ENCODE measurements at places on chromosomes 2 and 18. TPM values are rescaled to one million over a fixed set of nuclear protein-coding genes. Genes with fewer than 3 reads are reported as not detected.

GRCh38 chr2:171046048-171046560 is 114.6 kb downstream of the TLK1 start:
- H3K27ac ChIP-seq: peak overlapping the region; percentile 67
- no peaks in the 10 kb centered on the region for H3K27me3 ChIP-seq
- peak; percentile 14 for DNase-seq
- peaks cover 22% of the 10 kb centered on the region for H3K4me1 ChIP-seq
- H3K36me3 ChIP-seq: peaks cover 8% of the 10 kb centered on the region
- no peak overlapping the region for H3K4me3 ChIP-seq

DNA sequence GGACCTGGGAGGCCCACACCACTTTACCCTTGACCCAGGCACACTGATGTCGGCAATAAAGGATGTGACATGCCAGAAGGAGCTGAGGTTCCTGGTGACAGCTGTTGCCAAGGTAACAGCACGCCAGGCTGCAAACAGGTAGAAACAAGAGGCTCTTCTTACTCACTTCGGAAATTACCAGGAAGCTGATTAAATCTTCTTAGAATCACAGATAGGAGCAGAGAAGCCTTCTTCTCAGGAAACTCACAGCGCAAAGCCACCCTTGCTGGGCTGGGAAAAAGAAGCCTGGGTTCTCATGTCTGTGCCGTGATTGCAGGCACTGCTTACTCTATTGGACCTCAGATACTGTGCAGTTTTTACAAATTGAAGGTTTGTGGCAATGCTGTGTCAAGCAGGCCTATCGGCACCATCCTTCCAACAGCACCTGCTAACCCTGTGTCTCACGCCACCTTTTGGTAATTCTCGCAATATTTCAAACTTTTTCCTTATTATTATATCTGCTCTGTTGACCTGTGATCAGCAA is 61.0 kb upstream of the TAF1B start:
- H3K4me1 ChIP-seq: peaks cover 2% of the 10 kb centered on the region
- no peak for DNase-seq
- H3K27ac ChIP-seq: no peak overlapping the region
- 0 out of 2 replicates have a peak, but pooled peaks cover under 1% of the 10 kb centered on the region for H3K27me3 ChIP-seq
- H3K36me3 ChIP-seq: no peaks in the 10 kb centered on the region

- H3K4me3 ChIP-seq: no peak overlapping the region
- no peaks in the 10 kb centered on the region for H3K27me3 ChIP-seq
- no peaks in the 10 kb centered on the region for H3K36me3 ChIP-seq
- DNase-seq: no peak
- peaks cover 5% of the 10 kb centered on the region for H3K4me1 ChIP-seq
Observed at GRCh38 chr2:69185807-69186206, 172.8 kb downstream of the ANTXR1 start.

DNA sequence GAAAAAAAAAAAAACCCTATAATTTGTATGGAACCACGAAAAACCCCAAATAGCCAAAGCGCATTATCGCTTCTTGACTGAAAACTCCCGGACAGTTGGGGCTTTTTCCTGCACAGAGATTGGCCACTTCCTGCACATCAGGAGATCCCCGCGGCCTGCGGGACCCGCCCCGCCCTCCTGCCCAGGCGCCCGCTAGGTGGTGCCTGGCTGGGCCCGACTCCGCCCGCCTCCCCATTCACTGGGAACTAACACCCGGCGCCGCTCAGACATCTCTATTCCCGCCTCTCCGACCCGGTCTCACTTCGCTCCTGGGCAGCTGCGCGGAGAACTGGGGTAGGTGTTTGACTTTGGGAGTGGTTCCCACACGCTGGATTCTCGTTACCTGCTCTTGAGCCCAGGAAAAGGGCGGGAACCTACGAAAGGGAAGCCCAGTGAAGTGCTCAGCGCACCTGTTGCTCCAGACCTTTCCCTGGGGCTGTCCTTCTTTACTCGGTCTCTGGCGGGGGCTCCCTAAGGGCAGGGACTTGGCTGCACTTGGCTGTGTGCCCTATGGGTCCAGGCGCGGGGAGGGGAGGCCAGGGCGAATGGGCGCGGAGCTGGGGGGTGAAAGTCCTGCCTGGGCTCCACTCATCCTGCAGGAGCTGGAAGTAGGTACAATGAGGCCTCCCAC is at the start of gene HMSD:
Gene HMSD (plus strand): TSS at position 234 of the 670 bp plus-strand sequence. CDS start 4,155 bp downstream, outside the sequence.
- DNase-seq: peak; percentile 83
- peaks cover 14% of the 10 kb centered on the region for H3K27me3 ChIP-seq
- H3K4me3 ChIP-seq: peak within 1 kb of the TSS; percentile 66
- peaks cover 9% of the 10 kb centered on the region for H3K4me1 ChIP-seq
- no peak within 1 kb of the TSS for H3K27ac ChIP-seq
- no peaks in the 10 kb centered on the region for H3K36me3 ChIP-seq

DNA sequence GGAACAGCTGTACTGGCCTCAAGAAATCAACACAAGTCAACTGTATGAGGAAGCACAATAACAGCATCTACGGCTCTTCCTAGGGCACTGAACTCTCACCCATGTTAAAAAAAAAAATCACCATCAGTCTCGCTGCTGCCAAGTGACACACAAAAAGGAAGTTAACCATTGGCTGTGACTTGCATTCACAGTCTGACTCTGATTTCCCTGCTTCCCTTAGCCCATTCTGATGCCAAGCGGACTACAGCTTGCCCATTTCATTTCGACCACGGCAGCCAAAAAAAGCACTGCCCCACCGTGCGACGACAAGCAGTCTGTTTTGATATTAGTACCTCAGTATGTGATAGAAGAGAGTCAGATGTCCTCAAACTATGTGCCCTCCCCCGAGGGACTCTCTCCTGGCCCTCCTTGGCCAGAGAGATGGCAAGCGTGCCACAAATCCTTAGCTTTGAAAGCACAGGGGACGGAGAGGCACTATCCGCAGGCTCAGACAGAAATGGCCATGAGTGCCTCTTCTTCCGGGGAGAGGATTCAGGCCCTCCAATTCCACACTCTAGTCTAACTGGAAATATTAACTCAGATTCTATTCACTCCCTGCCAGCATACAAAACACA is 250.0 kb downstream of the TCF4 start:
- no peaks in the 10 kb centered on the region for H3K36me3 ChIP-seq
- H3K4me1 ChIP-seq: peaks cover 39% of the 10 kb centered on the region
- no peaks in the 10 kb centered on the region for H3K27me3 ChIP-seq
- no peak for DNase-seq
- H3K27ac ChIP-seq: peak overlapping the region; percentile 23

GRCh38 chr2:1731447-1731962 is 12.8 kb downstream of the PXDN start:
- H3K27me3 ChIP-seq: no peaks in the 10 kb centered on the region
- DNase-seq: no peak
- no peak overlapping the region for H3K4me3 ChIP-seq
- H3K4me1 ChIP-seq: peaks cover 37% of the 10 kb centered on the region
- H3K27ac ChIP-seq: peak overlapping the region; percentile 15

- H3K4me1 ChIP-seq: peaks cover 7% of the 10 kb centered on the region
- H3K36me3 ChIP-seq: no peaks in the 10 kb centered on the region
- peak overlapping the region; percentile 61 for H3K27ac ChIP-seq
- H3K4me3 ChIP-seq: no peak overlapping the region
- H3K27me3 ChIP-seq: no peaks in the 10 kb centered on the region
Observed at GRCh38 chr2:105324101-105324500, 5.4 kb downstream of the TGFBRAP1 start.

SCG2 gene
- 0.31 TPM for total RNA-seq

ETAA1 gene
- total RNA-seq: 48.2 TPM

STAT4 gene
- total RNA-seq: 0.16 TPM

MERTK gene
- total RNA-seq: 8.7 TPM

CCL20 gene
- total RNA-seq: not detected
